D721Med (cell line): ENCODE measurements at places on chromosomes 11 and 22.

DNA sequence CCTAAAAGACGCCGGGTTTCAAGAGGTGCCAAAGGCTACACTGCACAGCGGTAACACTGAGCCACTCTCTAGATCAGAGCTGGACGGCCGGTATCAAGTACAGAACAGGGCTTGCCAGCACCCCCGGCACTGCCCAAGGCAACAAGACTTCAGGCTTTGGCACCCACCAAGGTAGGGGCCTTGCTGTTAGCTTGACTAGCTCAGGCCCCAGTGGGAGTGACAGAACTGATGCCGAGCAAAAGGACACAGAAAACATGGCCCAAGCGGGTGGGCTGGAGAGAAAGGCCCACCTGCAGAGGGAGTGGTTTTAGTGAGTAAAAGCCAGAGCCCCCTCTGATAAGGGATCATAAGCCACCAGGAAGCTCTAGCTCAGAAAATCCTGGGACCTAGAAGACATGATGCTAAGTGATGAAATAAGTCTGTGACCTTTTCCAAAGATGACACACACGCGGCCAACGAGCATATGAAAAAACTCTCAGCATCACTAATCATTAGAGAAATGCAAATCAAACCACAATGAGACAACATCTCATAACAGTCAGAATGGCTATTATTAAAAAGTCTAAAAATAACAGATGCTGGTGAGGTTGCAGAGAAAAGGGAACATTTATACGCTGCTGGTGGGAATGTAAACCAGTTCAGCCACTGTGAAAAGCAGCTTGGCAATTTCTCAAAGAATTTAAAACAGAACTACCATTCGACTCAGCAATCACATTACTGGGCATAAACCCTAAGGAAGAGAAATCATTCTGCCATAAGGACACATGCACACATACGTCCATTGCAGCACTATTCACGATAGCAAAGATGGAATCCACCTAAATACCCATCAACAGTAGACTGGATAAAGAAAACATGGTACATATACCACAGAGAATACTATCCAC is 12.9 kb downstream of the EHD1 start:
- no peak for DNase-seq

- no peak for DNase-seq
Observed at GRCh38 chr11:7606496-7606895, 66.8 kb downstream of the CYB5R2 start.

DNA sequence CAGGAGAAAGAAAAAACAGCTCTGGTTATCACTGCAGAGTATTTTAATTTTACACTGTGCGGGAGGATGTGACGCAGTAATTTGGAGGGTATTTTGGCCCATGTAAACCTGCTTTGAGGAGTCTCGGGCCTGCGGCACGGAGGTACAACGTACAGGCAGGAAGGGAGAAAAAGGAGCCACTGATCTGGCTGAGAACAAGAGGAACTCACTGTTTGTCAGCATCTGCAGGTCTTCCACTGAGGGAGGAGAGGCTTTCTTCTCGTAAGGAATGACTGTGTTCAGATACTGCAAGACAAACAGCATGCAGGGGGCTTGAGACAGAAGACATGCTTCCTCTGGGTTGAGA is 44.0 kb downstream of the FEZ1 start:
- no peak for DNase-seq

- no peak for DNase-seq
Observed at GRCh38 chr11:1197431-1197885, 25.4 kb upstream of the MUC5B start.

GRCh38 chr11:73810637-73811036 is 23.0 kb downstream of the MRPL48 start:
- no peak for DNase-seq
